ENCODE measurements at places on chromosomes 7 and 10.

DNA sequence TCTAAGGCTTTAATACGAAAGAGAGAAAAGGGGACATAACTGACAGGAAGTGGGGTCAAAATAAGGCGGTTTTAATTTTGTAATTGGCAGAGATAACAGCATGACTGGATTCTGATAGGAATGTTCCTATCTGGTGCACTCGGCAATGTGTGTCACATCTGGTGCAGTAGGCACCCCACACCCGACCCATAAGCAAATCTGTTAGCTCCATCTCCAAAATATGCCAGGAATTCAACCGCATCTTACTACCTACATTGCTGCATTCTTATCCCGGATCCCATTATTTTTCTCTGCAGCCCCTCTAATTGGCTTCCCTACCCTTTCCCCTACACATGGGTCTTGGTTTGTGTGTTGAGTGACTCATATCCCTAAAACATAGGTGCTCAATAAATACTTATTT lies 19.1 kb upstream of the GALNT11 start:
- DNase-seq = no peak

GRCh38 chr7:47580811-47581331 lies 1.0 kb downstream of the TNS3 start:
- no peak for DNase-seq

GRCh38 chr7:55878691-55879090 lies 8.6 kb upstream of the ZNF713 start:
- no peak for DNase-seq

DNA sequence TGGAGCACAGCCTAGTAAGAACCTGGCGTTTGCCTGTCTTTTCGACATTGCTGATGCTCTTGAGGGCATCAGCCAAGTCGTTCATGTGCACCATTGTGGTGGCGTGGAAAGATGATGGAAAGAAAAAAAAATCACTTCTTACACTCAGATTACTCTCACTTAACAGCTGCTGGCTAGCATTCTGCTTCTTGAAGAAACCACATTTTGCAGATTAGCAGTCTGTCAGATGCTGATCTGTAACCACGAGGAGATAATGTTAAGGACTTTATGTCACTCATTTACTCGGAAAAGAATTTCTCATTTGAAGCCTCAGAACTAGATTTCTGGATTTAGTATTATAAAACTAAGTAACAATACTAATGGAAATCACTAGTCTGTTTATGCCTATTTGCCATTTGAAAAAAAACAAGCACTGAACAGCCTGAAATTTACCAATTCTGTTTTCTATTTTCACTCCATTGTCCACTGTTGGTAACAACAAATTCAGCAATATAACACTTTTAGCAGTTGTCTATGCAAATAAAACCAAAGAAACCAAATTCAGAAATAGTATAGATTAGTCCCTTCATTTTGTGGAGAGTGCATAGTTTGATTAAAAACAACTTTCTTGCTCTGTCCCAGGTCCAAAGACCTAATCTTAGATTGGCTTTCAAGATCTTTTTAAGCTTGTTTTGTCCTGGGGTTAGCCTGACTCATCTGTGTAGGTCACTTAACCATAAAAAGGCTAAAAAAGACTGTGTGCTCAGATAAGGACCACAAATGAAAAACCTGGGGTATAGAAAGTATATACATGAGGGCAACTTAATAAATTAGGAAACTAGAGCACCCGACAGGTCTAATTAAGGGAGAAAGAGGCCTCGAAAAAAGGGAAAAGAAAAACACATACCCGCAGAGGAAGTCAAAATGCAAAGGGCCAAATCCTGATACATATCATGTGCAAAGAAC lies 67.5 kb downstream of the NT5C2 start:
- DNase-seq = no peak

DNA sequence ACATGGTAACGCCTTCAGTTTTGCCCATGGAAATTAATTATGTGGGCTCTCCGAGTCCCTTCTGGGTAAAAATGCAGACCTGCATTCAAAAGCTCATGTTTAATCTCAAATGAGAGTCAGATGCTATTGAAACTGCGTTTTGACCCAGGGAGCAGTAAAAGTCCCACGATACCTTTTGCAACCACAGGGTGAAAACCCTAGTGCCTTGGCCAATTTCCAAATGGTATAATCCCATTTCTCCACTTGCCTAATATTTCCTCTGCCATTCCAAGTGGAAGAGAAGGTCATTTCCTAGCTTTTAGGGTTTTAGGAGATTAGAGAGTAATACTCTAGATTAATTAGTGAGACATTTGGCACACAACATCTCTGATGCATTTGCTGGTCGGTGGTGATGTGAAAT lies 132.5 kb downstream of the NRP1 start:
- DNase-seq = no peak

DNA sequence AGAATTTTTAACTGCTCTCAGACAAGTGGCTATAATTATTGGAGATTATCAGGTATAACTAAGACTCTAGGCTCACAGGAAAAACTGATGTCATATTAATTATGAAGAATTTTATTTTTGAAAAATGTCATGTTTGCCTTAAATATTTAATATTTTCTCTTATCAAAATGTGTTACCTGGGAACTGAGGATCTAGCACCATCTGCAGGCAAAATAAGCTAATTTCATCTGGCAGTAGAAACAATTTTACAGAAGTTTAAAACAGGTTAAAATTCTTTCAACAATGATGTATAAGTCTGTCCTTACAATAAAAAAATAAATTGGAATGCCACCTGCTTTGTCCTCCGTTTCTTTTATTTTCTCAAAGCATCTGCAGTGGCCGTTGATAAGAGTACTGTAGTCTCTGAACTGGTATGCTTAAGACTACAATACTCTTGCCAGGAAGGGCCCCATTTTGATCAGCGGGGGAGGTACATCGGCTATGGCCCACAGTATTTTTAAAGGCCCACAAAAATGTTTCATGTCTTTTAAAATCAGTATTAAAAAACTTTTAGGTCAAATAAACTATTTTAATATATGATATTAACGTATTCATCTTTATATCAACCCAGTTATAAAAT lies 81.3 kb downstream of the VWDE start:
- DNase-seq = no peak

GRCh38 chr7:124056234-124056633 lies 23.4 kb upstream of the TMEM229A start:
- no peak for DNase-seq

DNA sequence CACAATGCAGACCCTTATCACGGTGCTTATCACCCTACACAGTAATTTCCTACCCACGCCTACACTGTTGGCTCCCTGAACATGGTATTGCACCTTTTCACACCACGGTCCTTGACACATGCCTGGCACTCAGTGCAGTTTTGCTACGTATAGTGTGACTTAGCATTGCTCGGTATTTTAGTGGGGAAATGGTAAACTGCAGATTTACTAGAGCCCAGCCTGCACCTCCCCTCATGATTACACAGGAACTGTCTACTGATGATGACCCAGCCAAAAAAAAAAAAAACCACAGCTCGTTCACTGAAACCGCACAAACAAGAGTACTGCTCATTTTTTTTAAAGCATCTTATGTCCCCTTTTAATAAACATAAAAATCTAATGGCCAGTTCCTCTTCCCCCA lies 124.2 kb upstream of the ZNF746 start:
- DNase-seq = no peak

GRCh38 chr10:91172348-91172747 lies 48.1 kb upstream of the PCGF5 start:
- no peak for DNase-seq

- no peak for DNase-seq
Measured at GRCh38 chr7:155263051-155263450, 34.6 kb upstream of the INSIG1 start.

GRCh38 chr10:110220398-110220797 lies 13.0 kb downstream of the MXI1 start:
- DNase-seq = no peak

DNA sequence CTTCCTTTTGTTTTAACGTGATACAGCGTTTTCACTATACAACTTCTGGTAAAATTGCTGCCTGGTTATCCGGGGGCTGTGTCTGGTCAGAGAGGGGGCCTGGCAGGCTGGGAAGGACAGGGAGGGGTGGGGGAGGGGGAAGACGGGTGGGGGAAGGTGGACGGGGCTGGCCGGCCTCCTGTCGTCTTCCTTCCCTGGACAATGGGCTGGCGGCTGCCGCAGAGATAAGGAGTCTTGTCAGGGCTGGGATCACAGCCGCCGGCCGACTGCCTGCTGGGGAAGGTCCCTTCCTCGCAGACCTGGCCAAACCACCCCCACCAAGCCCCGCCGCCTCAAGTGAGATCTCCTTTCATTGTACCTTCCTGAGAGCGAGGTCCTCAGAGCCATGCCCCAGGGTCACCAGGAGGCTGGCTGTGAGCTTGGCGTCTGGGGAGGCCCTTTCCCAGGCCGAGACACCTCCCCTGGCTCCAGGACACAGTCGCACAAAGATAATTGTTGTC lies 151.2 kb upstream of the TNRC18 start:
- DNase-seq = no peak

DNA sequence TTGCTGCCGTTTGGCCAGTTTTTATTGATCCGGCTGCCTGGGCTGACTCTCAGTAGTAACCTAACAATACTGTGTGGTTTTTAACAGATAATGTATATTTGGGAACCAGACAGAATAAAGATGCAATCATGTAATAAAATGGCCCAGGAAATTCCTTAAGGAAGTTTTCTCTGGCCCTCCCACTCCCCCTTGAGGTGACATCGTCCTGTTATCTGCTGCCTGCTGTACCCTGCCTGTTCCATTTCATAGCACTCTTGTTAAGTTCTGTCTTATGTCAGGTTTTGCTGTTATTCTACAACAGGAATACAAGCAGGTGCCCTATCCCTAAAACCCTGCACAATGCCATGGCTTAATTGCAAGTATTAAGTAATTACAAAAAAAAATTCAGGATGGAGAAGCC lies 12.5 kb downstream of the ITGB8 start:
- DNase-seq = no peak

GRCh38 chr10:28343252-28343651 lies 40.4 kb upstream of the MPP7 start:
- no peak for DNase-seq

DNA sequence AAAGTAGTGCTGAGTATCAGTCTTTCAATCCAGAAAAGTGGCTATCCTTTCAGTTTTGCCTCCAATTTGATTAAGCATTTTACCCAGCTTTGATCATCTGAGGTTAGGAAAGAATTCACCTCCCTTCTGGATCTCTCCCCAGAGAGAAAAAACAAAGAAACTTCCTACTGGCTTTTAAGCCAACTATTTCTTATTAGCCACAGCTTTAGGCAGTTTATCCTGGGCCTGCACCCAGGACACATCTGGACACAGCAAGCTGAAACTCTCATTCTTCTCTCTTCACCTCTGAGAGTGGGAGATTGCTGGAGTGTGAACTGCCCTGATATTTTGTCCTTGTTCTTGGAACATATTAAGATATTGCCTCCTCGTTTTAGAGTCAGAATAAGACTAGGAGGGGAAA lies 43.5 kb upstream of the LSM8 start:
- DNase-seq = no peak

GRCh38 chr10:67978749-67979148 lies 94.3 kb downstream of the SIRT1 start:
- no peak for DNase-seq

GRCh38 chr7:118777308-118777707 lies 552.8 kb downstream of the ANKRD7 start:
- DNase-seq = no peak

- no peak for DNase-seq
Measured at GRCh38 chr7:55465691-55466090, 100.6 kb downstream of the LANCL2 start.

All from NCI-H345 (cell line).